Left colon (tissue), 2 donors: ENCODE measurements at places on chromosomes 7 and 10. TPM values are rescaled to one million over a fixed set of nuclear protein-coding genes. Genes with fewer than 3 reads are reported as not detected.

The GSDME gene
- total RNA-seq = 1.8 TPM

The UBE2D4 gene
- 13.1 TPM for total RNA-seq

GRCh38 chr7:69259445-69259844, 338.8 kb upstream of the AUTS2 start:
- no peak for DNase-seq

The AIFM2 gene
- total RNA-seq = 21.8 TPM

- no peak for DNase-seq
Observed at GRCh38 chr10:69734797-69735468, 66.8 kb upstream of the COL13A1 start.

GRCh38 chr10:110209926-110210673, 2.7 kb downstream of the MXI1 start:
- no peak for DNase-seq

DNA sequence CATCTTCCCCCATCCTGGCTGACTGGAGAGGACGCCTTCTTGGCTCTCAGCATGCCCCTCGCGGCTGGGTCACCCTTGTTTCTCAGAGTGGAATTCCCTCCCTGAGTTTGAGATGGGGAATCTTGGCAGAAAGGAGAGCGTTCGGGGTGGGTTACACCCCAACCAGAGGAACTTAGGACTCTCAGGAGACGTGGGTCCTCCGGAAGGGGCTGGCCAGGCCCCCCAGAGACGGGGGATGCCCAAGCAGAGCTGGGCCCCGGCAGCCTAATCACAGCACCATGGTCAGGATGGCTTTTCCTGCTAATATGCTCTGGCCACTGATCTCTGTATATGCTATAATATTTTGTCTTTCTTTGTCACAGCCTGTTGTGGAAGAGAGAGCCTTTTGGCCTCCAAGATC, 214.3 kb downstream of the WDR37 start:
- DNase-seq = no peak

GRCh38 chr10:108385963-108386362, 1221.5 kb upstream of the SORCS1 start:
- DNase-seq = no peak

- peak; percentile 87 for DNase-seq
Observed at GRCh38 chr10:43396061-43396927, 12.7 kb downstream of the HNRNPF start.

GRCh38 chr10:15558136-15558535, 161.6 kb downstream of the ITGA8 start:
- no peak for DNase-seq

- no peak for DNase-seq
Observed at GRCh38 chr10:34731885-34732701, 83.0 kb downstream of the PARD3 start.

The PANK1 gene
- 33.5 TPM for total RNA-seq

DNA sequence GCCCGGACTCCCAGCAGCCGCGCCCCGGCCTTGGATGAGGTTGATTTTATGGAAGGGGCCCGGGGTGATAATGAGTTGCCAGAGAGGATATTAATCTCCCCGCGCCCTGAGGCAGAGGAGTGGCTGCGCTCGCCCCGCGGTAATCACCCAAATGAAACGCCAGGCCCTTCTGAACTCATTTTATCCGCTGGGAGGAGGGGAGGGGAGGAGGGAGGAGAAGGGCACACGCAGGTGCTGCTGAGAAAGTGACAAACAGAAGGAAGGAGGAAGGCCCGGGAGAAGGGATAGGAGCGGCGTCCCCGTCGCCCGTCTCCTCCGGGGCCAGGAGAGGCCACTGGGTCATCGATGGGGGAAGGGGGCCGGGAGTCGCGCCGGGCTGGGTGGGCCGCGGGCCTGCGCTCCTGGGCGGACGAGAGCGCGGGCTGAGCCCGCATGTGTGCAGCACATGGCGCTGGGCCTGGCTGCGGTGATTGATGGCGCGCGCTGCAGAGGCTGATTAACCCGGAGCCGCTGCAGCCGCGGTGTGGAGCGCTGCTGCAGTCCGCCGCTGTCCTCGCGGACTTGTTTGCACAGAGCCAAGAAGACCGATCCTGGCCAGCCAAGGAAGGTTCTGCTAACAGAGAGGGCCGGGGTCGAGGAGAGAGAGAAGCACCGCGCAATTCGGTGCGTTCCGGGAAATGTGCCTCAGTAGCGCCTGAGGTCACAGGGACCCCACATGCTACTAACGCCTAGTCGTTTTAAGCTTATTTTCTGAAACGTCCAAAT, 6.5 kb downstream of the MNX1 start:
- DNase-seq = peak; percentile 84

The CPVL gene
- total RNA-seq = 18.4 TPM

GRCh38 chr7:86975449-86975848, 84.0 kb downstream of the ELAPOR2 start:
- no peak for DNase-seq

The WDR37 gene
- total RNA-seq = 16.9 TPM

The ARMC3 gene
- not detected for total RNA-seq

DNA sequence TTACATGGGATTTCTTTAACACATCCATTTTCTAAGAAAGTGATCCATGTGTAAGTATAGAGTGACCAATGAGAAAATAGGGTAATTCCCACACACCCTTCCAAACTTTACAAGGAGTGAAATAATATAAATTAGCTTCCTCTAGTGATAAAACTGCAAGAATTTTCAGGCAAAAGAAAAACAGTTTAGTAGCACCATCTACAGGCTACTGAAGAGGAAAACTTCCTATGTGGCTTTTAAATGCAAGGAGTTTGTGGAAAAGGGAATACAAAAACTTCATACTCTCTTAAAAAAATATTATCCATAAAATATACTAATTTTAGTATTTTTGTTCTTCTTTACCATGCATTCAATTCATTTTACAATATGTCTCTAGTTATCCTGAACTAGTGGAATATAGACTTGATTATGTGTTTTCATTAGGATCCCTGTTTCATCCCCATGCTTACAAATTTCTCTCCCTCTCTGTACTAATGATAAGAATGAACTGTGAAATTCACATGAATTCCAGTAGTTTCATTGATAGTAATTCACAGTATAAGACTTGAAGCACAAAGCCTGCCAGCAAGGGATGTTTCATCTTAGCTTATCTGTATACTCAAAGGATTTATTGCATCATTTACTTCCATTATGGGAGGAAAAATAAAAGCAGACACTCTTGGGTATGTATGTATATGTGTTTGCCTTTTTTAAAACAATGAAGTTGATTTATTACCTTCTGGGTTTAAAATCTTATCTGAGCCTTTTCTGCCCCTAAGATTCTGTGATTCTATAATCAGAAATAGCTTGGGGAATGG, 442.9 kb downstream of the AUTS2 start:
- DNase-seq = no peak

The LHFPL3 gene
- 0.34 TPM for total RNA-seq

DNA sequence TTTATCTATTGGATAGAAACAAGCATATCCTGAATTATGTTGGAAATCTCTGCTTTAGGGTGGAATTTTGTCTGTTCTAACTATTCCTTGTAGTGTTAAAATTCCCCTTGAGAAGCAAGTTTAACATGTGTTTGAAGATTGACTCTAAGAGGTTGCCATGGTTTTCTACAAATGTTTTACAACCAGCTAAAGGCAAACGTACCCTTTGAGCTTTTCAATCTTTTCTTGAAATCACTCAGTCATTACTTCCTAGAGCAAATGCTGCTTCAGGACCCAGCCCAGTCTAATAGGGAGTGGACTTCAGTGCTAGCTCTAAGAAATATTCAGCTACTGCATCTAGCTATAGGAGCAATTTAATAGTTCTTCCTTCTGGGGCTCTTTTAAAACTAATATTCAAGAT, 118.8 kb upstream of the IFRD1 start:
- no peak for DNase-seq

- DNase-seq = no peak
Observed at GRCh38 chr10:9228771-9229170, 1174.3 kb downstream of the GATA3 start.

The RBP3 gene
- total RNA-seq = not detected

- no peak for DNase-seq
Observed at GRCh38 chr7:96949766-96950165, 55.6 kb upstream of the DLX6 start.

DNA sequence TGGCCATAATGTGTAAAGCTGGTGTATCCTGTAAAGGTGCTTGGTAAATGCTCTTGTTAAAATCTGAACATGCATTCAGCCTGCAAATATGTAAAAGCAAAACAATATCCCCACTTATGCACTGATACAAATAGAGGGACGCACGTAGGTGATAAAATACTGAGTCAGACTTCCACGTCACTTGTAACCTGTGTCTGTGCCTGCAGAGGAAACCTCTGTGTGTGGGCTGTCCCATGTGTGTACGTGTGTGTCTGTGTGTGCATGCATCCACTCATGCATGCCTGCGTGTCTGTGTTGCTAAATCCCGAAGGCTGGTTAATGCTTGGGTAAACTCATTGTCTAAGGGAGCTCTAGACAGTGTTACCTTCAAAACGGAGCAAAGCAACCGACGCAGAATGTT, 68.9 kb downstream of the KLF6 start:
- DNase-seq = no peak

The MYL10 gene
- not detected for total RNA-seq

The PTPN20 gene
- total RNA-seq = 1.8 TPM

DNA sequence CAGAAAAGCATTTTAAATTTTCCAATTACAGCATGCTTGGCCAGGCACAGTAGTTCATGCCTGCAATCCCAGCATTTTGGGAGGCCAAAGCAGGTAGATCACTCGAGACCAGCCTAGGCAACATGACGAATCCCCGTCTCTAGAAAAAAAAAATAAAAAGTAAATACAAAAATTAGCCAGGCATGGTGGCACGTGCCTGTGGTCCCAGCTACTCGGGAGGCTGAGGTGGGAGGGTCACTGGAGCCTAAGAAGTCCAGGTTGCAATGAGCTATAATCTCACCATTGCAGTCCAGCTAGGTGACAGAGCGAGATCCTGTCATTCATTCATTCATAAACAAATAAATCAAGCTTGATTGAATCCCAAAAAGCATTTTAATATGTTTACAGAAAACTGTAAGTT, 234.9 kb downstream of the PARD3 start:
- DNase-seq = no peak

DNA sequence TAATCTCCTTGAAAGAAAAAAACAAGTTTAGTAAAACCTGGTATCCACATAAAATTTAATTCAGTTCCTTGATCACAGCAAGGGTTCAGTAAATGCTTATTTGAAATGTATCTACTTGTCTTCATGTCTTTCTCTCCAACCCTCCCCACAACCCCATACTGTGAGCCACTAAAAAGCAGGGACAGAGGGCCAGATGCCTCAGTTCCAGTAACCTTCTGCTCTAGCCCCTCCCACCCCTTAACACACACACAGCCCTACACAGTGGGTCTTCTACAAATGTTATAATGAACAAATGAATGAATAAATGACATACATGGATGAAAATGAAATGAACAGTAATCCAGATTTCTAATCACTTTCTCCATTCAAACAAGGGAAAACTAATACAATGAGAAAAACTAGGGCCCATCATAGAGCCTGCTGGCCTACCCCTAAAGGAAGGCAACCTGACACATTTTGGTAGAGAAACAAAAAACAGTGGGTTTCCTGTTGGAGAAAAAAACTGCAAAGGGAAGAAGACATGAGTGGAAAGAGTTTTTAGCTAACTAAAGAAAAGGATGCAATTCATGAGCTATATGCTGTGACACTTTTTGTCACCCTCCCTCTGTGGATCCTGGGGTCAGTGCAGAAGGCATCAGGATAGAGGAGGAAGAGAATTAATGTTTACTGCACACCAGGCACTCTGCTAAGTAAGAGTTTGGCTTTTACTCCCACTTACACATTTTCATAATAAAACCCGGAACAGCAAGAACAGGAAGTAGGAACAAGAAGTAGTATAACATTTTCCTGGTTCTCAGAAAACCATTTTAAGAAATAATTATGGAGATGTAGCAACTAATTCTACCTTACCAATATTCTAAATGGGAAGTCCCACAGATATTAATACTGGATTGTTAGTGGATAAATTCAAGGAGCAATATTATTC, 38.1 kb downstream of the ELMO1 start:
- no peak for DNase-seq

GRCh38 chr10:120548210-120548609, 91.2 kb downstream of the PLPP4 start:
- DNase-seq = no peak

DNA sequence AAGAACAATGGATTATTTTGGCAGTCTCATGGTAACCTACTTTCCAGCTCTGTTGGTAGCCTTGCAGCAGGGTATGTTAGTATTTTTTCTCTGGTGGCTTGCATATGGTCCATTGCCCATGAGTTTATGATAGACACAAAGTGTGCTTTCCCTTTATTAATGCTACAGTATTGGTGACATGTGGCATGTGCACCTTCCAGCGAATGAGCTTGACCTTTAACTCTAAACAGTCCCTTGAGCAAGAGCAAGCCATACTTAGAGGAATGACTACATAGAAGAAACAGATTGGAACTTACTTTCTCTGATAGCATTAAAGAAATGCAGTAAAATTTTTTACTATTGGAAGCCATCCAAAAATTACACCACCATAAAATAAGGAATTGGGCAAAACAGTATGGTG, 73.9 kb downstream of the VTI1A start:
- DNase-seq = no peak

The OR6V1 gene
- not detected for total RNA-seq

The MNX1 gene
- 20.4 TPM for total RNA-seq

The FBXO24 gene
- total RNA-seq = 0.34 TPM

- peak; percentile 57 for DNase-seq
Observed at GRCh38 chr10:3090914-3091787, 23.8 kb downstream of the PFKP start.

DNA sequence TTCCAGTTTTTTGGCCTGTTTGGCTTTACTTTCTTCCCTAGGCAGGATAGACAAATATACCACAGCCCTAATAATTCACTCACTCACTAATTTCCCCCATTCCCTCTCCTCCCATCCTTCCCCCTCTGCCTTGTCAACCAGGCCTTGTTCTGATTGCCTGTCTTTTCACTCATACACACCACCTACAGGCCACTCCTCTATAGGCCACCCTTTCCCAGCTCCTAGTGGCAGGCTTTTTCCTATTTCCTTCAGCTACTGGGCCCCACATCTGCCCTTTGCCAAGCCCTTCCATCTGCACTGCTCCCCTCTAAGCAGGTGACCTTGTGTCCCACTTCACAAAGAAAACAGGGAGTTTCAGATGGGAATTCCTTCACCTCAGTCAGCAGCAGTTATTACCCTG, 59.8 kb upstream of the MSRB2 start:
- no peak for DNase-seq
